ENCODE measurements at places on chromosomes 4 and X.

GRCh38 chr4:40573593-40574311, 55.9 kb downstream of the RBM47 start:
- no peak for DNase-seq

DNA sequence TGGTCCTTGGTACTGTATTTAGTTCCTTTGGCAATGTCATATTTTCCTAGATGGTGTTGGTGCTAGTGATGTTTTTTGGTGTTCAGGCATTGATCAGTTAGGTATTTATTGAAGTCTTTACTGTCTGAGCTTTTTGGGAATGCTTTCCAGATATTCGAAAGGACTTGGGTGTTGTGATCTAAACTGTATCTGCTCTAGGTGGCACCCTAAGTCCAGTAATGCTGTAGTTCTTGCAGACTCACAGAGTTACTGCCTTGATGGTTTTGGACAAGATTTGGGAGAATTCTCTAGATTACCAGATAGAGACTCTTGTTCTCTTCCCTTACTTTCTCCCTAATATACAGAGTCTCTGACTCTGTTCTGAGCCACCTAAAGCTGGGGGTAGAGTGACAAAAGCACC, 513.6 kb upstream of the PITX2 start:
- DNase-seq: no peak

- DNase-seq: no peak
These were observed 572.6 kb downstream of the ZNF674 start for GRCh38 chrX:45972636-45973035.

GRCh38 chrX:24085101-24085500, 30.3 kb downstream of the EIF2S3 start:
- no peak for DNase-seq

GRCh38 chrX:125153621-125154020, 166.1 kb upstream of the TEX13C start:
- DNase-seq: no peak

DNA sequence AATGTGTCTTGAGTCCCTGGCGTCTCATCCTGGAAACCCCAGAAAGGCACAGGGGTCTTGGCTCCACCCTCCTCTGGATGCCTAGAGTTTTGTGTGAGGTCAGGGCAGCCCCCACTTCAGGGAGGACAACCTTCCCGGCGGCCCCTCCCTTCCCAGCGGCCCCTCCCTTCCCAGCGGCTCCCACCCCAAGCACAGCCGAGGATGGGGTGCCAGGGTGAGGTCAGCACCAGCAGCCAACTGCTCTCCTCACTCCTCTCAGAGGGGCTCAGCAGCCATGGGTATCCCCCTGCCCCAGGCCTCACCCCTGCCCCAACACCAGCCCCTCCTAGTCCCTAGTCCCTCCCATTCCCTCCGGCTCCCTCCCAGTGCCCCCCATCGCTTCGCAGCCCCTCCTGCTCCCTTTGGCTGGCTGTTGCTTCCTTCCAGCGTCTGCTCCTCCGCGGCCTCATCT, 17.4 kb downstream of the DGKQ start:
- no peak for DNase-seq

DNA sequence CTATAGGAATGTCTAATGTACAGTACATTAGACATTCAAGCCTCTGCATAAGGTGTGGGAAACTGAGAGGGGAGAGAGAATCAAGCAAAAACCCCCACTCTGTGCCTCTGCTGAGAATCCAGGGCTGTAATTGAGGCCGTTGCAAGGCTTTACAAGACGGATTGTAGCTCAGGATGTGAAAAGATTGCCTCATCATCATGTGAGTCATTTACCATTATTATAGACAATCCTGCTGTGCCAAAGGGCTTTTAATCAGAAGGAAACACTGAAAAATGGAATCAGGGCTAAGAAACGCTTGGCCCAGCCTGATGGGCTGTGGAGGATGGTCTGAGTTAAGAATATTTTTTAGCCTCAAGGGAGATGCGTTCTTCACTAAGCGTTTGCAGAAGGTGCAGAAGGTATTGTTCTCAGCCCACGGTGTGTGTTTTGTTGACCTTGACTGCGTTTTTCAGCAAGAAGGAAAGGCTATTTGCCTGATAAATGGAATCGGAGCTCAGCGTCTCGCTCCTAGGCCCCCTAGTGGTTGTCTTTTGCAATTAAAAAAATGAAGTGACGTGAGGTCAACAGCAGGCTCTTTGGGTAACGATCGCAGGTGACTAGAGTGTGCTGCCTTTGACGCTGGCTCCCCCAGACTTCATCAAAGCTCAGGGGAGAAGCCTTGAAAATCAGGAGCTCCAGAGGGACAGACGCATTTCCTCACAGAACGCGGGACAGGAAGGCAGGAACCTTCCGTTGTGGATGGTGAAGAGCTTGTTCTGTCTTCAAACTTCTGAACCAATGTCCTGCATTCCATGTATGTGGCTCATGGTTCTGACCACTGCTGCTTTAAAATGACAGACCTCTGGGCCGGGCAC, 18.1 kb upstream of the CHRNA9 start:
- DNase-seq: peak; percentile 40

GRCh38 chr4:135741583-135741982, 1540.0 kb upstream of the PABPC4L start:
- no peak for DNase-seq

DNA sequence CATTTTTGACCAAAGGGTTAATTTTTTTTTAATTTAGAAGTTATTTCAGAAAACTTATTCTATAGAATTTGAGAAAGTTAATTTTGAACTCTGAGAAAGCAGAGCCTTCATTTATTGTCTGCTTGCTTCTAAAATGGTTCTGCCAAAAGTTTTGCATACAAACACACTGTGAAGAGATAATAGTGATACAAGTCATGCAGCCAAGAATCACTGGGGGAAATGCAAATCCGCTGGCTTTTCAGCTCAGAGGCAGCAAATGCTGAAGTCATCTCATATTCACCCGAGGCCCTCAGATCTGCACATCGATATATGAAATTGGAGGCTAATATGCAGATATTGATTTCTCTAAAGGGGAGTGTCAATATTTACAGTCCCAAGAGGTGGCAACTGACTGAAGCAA, 186.2 kb downstream of the KIT start:
- DNase-seq: no peak

- DNase-seq: no peak
These were observed 51.3 kb downstream of the RNF150 start for GRCh38 chr4:141081921-141082395.

Measured in activated CD4-positive, alpha-beta T cell treated with anti-CD3 and anti-CD28 coated beads for 24 hours (primary cell).